ENCODE measurements at places on chromosomes 2 and 18.

GRCh38 chr18:379681-380330, 112.0 kb upstream of the THOC1 start:
- DNase-seq = no peak

DNA sequence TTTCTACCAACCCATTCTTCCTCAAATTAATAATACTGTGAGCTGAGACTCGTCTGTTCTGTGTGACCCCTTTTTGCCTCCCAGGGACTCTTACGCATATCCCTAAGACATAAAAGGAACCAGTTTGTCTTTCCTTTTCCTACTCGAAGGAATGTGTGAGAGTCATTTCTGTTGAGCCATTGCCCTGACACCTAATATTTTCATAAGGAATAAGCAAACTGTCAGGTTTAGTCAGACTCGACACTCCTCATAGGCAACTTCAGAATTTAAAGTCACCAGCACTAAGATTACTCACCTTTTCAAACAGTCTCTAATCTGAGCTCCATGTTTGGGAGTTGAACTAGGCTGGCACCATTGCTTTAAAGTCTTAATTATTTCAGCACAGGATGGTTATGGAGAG, 305.5 kb downstream of the IKZF2 start:
- DNase-seq = no peak

GRCh38 chr2:66461664-66462500, 27.0 kb downstream of the MEIS1 start:
- DNase-seq = no peak

- no peak for DNase-seq
These were observed 21.2 kb downstream of the HS1BP3 start for GRCh38 chr2:20629581-20630171.

GRCh38 chr2:237603718-237604362, 13.3 kb upstream of the RAB17 start:
- DNase-seq = no peak

GRCh38 chr2:205686783-205687640, 4.7 kb downstream of the NRP2 start:
- no peak for DNase-seq

- no peak for DNase-seq
These were observed 34.2 kb downstream of the CHRNA1 start for GRCh38 chr2:174729797-174730697.
